ENCODE measurements at places on chromosomes 1 and 21.

DNA sequence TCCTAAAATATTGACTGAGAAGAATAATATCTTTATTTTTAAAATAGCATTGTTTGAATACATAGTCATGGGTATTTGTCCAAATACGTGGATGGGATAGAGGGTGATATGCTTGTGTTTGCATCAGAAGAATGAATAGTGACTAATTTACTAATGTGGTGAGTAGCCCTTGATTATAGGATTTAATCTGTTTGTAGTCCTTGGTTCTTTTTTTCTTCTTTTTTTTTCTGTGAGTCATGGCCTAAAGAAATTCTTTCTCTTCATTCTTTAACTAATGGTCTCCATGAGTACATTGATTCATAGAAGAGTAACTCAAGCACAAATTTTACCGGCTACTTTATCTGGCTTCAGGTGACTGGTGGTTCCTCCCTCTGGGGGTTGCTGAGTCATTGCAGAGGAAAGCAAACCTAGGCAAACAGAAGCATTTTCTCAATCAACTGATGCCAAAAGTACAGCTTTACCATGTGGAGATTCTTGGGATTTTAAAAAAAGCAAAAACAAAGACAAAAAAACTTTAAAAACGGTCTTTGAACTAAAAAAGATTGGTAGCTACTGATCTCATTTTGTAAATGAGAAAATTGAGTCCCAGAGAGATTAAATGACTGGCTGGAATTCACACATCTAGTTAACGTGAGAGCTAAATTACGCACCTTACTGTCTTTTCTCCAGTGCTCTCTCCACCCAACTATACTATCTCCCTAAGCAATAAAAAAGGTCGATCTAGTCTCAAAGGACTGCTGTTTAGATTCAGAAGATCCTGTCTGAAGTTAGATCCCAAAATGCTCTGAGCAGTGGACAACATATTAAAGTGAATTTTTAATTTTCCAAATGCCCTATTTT lies 40.5 kb downstream of the AK5 start:
- DNase-seq: peak; percentile 92

DNA sequence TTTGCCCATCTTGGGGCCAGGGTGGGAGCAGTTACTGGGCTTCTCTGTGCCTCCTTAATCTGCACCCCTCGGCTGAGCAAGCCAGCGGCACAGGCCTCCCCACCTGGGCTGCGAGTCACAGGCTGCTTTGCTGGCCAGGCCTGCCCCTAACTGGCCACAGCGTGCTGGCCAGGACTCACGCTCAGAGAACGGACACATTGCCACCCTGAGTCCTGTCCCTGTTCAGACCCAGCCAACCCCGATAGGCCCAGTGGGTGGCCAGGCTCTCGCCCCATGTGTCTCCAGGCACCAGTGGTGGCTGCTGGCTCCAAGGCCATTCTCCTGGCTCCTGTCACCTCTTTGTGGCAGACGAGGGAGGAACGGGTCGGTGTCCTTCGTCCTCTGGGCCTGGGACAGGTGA lies 61.3 kb downstream of the MORN1 start:
- DNase-seq: no peak

GRCh38 chr1:170640581-170640980 lies 23.4 kb upstream of the PRRX1 start:
- DNase-seq: no peak

DNA sequence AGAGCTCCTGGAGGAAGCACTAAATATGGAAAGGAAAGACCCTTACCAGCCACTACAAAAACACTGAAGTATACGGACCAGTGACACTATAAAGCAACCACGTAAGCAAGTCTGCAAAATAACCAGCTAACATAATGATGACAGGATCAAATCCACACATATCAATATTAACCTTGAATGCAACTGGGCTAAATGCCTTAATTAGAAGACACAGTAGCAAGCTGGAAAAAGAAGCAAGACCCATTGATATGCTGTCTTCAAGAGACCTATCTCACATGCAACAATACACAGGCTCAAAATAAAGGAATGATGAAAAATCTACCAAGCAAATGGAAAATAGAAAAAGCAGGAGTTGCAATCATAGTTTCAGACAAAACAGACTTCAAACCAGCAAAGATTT lies 31.0 kb downstream of the C1orf185 start:
- DNase-seq: no peak

DNA sequence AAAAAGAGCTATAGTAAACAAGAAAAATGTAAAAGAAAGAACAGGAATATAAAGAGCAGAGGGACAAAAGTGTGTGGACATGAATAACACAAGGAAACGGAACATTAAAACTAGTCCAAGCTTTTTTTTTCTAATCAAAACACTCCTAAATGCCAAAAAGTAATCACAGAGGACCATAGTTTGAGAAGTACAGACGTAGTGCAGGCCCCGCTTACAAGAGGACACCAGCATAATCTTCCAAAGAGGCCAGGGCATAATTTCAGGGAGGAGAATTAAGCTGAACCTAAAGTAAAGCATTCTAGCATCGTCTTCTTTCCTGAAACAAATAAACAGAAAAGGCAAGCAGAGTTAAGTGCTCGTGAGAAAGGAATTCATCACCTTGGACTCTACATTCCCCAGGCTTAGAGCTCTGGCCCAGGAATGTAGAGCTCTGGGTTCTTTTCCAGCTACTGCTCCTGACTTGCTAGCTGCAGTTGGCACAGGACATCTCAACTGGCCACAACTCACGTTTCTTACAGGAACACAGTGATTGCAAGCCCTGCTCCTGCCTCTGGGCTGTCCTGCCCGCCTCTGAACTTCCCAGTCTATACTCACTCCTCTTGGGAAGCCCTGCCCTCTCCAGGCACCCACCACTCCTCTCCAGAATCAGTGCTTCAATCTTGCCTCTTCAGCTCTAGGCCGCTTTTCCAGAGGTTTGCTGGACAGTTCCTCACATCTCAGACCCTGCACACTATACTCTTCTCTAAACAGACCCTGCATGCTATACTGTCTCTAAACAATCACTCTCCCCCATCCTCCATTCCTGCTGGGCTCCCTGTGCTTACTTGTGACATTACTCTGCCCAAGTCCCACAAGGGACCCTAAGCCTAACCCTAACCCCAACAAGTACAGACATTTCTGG lies 9.8 kb downstream of the RGS8 start:
- DNase-seq: no peak

GRCh38 chr1:38083541-38083940 lies 36.9 kb upstream of the POU3F1 start:
- DNase-seq: no peak

GRCh38 chr1:30061292-30062220 lies 661.8 kb downstream of the MATN1 start:
- DNase-seq: no peak

DNA sequence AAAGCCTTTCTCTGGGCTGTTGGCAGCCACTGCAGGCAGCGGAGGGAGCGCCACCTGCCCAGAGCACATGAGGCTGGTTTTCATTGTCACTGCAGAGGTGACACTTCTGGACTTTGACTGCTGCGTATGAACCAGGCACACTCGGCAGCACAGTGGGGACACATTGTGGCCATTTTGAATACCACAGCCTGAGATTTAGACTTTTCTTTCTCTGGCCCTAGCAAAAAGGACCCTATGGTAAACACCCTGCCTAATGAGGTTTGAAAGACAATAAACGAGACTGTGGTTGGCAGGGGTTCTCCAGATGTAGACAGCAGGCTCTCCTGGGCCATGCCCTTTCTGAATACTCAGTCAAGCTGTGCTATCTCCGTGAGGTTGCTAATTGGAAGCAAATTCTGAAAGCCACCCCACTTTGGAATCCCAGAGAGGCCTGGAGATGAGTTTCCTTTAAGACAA lies 12.0 kb upstream of the KCNE2 start:
- no peak for DNase-seq

DNA sequence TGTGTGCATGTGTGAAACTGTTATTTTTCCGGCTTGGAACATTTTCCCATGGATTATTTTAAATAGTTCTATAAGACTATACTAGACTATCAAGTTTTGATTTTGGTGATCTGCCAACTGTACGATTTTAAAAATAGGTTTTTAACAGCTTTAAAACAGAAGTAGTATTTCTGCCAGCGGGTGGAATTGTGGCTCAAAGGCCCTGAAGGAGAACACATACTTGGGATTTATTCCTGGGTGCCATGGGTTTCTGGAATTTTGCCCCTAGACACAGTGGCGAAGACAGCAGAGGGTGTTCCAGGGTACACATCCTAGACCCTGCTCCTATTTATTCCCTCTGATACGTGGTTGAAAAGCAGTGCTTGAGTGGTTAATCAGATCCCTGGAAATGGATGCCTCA lies 81.7 kb upstream of the IPO9 start:
- no peak for DNase-seq

DNA sequence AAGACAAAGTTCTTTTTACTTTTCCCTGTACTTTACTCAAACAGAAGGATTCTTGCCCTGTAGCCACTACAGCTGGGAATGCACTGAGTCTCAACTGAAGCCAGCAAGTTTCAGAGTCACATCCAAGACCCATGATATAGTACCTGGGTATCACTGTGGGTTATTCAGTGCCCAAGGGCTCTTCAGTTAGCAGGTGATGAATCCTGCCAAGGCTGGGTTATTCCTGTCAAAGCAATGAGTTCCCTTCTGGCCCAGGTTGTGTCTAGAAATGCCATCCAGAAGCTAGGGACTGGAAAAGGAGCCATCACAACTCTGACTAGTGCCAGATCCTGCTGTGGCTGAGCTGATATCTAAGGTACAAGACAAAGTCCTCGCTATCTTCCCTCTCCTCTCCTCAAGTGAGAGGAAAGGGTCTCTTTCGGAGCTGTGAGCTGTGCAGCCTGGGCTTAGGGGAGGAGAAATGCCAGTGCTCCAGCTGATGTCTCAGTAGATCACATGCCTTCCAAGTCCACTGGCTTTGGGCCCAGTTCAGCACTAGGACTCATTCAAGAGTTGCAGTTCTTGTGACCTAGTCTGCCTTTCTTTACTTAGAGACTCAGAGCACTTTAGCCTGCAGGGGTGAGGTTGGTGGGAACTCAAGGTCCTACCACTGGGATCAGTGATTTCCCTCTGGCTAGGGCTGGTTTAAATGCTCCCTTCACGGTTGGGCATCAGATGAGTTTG lies 369.4 kb downstream of the TBX15 start:
- no peak for DNase-seq

GRCh38 chr1:21507511-21508270 lies 1.5 kb upstream of the ALPL start:
- no peak for DNase-seq

DNA sequence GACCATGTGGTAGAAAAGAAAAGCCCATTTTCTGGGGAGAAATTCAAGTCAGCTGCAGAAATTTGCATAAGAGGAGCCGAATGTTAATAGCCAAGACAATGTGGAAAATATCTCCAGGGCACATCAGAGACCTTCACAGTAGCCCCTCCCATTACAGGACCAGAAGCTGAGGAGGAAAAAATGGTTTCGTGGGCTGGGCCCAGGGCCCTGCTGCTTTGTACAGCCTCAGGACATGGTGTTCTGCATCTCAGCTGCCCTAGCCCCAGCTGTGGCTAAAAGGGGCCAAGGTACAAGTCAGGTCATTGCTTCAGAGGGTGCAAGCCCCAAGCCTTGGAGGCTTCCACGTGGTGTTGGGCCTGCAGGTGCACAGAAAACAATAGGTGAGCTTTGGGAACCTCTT lies 108.3 kb downstream of the DMRTB1 start:
- DNase-seq: no peak

DNA sequence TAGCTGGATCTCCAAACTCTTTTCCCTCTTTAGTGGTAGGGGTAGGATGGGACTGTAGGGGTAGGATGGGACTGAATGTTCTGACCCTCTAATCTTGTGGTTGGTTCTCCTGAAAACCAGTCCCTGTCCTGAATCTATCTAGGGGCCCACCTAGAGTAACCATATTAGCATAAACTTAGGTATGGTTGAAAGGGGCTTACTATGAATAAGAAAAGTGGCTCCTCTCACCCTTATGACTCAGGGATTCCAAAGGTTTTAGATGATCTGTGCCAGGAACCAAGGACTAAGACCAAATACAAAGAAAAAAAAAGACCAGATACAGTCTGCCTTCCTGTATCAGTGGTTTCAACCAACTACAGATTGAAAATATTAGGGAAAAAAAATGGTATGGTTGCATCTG lies 28.9 kb downstream of the RNF2 start:
- peak; percentile 23 for DNase-seq

DNA sequence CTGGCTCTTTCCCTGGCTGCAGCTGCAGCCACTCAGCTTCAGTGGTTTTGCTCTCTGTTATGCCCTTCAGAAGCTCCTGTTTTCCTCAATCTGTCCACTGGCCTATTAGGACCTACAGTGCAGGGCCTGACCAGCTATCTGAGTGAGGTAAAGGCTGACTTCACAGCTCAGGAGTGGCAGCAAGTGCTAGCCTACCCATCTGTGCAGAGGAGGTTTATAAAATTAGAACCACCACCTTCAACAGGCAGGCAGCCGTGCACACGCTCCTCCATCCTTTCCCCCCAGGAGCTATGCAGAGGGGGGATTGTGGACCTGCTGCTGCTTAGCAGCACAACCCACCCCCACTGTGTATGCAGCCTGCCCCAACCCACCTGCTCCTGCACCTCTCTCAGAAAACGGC lies 8.3 kb downstream of the ADAR start:
- DNase-seq: no peak

DNA sequence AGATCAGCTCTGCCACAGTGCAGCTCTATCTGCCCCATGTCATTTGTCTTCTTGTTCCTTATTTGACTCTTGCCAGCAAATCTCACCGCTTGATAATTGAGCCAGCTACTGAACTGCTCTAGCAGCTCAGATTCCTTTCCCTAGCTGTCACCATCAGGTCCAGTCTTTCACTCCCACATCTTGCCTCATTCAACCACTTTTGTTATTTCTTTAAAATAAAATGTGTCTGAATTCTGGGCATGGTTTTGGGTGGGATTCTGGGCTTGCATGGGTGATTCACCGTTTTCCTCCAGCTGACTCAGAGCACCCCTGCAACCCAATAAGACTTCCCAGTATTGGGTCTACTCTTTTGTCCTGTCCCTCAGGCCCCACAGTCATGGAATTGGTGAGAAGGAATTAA lies 215.7 kb downstream of the DSCAM start:
- peak; percentile 59 for DNase-seq

DNA sequence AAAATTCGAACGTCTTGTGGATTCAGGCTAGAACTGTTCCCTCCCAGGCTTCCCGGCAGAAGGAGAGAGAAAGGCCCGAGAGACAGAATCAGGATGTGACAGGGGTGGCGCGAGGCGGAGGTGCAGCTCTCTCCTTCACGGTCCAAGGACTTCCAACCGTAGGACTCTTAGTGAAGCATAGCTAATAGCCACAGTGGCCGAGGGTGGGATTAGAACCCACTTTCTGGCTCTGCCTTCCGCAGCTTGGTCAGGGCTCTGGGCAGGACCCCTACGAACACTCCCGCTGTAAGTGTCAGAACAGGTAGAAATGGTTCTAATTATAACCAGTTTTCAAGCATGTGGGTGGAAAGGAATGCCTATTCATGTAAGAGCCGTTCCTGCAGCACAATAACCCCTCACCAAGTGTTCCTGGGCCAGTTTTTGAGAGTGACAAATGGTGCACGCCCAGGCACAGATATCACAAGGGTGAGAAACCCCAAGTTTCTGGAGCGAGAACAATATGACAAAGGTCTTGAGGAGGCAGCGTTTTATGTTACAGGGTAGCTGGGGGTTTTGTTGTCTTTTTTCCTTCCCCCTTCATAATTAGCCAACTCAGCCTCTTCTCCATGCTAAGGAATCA lies 86.4 kb downstream of the SYF2 start:
- DNase-seq: no peak

- peak; percentile 98 for DNase-seq
Measured at GRCh38 chr1:9687120-9687873, 35.8 kb downstream of the PIK3CD start.
